ENCODE measurements at places on chromosomes 2 and 18.

DNA sequence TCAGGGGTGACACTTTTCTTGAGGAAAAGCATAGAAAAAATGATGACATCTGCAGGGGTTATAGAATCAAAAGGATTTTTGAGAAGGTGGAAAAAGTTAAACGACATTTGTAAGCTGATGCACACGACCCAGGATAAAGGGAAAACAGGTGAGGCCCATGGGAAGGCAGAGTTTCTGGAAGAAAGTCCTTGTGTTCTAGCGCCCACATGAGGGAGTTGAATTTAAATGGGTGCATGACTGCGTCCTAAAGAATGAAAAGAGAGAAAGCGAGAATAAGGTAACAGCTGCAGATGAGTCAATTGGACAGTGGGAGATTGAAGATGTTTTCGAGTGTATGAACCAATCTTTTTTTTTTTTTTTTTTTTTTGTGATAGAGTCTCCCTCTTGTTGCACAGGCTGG is 158.1 kb downstream of the GALR1 start:
- no peak for DNase-seq

GRCh38 chr2:36405183-36405582 is 49.6 kb downstream of the CRIM1 start:
- no peak for DNase-seq

GRCh38 chr2:122007577-122007976 is 252.1 kb downstream of the TSN start:
- DNase-seq, result no peak

- no peak for DNase-seq
These were observed 58.7 kb downstream of the SLC40A1 start for GRCh38 chr2:189521699-189522434.

- DNase-seq, result no peak
These were observed 691 bp downstream of the BIRC6 start for GRCh38 chr2:32357318-32358110.

DNA sequence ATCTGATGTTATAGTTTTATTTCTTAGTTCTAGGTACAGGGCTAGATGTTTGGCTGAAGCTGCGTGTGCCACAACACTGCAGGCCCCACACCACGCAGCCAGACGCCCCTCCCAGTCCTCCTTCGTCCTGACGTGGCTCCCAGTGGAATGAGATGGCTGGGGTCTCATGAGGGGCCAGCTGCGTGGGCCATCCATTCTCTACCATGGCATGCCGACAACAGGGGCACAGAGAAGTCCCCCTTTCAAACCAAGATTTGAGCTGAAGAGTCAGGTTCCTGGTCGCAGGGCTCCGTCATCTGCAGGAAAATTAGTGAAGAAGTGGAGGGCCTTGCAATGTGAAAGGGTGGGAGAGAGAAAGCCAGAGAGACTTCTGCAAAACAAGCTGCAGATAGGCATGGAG is 64.5 kb downstream of the PARD6G start:
- DNase-seq, result no peak

DNA sequence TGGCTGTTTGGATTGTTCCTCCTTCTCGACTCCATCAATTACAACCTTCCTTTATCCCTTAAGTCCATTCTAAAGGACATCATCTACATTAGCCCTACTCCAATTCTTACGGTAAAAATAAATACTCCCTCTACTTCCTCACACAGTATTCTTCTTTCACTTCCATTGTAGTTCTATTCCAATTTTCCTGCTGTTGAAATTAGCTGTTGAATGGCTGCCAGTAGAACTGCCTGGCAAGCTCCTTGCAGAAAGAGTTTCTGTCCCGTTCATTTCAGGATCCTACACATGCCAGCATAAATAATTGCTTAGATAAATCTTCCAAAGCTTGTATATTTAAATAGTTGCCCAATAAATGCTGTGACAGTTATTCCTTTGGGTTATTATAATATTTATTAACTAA is 459.3 kb upstream of the TRIB2 start:
- DNase-seq, result no peak

DNA sequence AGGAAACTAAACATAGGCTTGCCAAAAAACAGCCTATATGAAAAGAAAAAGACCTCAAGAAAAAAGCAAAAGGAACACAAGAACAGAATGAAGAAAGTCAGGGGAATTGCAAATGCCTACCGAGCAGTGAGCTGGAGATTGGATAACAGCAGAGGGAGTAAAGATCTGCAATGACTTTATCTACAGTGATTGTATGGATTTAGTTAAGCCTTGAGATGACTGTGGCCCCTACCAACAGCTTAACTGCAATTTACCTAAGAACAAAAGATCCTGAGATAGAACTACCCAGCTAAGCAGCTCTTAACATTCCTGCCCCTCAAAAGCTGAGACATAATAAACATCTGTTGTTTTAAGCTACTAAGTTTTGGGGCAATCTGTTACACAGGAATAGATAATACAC is 20.5 kb downstream of the LNPK start:
- DNase-seq, result no peak

- DNase-seq, result no peak
These were observed 38.9 kb downstream of the ZNF516 start for GRCh38 chr18:76456018-76456750.

All from esophagus squamous epithelium (tissue), 5 donors.